ENCODE measurements at places on chromosomes 1 and 21.

DNA sequence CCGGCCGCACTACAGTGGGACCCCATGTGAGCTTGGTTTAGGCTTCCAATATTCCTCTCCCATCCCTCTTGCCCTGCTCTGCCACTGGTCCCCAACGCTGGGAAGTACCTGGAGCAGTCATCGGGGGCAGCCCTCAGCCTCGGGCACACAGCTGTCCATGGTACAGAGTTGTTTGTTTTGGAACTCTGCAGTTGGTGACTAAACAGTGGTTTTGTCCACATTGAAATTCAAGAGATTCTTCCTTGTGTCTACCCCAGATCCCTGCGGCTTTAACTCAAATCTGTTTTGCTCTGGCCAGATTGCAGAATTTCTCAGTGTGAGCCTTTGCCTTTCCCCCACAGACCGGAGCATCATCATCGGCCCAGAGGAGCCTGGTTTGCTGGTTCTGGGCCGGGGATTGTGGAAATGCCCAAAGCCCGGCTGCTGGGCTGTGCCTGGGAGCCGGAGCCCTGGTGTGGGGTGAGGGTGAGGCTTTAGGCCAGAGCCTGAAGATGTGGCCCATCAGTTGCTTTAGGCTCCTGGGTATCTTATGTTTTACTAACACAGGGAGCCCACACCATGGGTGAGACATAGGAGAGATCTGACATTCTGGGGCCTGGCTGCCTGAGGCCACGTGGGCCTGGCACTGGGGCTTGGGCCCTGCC lies 93.2 kb downstream of the ARHGEF10L start:
- DNase-seq: no peak

DNA sequence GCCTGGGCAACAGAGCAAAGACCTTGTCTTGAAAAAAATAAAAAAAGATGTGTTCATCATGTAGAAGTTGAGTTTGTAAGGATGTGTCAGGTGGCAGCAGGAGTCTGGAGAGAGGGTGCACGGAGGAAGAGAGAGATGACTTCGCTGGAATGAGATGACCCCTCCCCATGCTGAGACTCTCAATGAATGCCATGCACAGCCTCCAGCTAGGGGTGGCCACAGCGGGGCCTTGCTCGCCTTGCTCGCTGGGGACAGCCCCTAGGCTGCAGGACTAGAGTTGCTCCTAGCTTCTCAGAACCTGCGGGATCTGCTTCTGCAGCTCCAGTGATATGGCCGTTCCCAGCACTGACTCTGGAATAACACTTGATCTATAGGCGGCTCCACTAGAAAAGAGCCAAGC lies 6.6 kb upstream of the C2CD2 start:
- no peak for DNase-seq

DNA sequence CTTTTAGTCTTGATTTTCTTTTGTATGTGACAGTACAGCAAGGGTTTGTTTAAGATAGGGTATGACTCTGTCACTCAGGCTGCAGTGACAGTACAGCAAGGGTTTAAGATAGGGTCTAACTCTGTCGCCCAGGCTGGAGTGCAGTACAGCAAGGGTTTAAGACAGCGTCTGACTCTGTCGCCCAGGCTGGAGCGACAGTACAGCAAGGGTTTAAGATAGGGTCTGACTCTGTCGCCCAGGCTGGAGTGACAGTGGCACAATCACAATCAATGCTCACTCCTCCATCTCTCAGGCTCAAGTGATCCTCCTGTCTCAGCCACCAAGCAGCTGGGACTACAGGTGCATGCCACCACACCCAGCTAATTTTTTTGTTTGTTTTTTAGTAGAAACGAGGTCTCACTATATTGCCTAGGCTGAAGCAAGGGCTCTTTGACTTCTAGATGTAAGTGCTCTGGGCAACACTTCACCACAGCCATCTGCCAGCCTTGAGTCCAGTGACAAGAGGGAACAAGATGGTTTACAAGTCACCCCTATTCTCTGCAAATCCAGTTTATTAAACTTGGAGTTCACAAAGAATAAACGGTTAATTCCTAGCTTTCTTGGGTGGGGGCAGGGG lies 965 bp upstream of the SH2D5 start:
- DNase-seq: no peak

GRCh38 chr1:202416641-202417040 lies 68.1 kb downstream of the PPP1R12B start:
- DNase-seq: no peak

DNA sequence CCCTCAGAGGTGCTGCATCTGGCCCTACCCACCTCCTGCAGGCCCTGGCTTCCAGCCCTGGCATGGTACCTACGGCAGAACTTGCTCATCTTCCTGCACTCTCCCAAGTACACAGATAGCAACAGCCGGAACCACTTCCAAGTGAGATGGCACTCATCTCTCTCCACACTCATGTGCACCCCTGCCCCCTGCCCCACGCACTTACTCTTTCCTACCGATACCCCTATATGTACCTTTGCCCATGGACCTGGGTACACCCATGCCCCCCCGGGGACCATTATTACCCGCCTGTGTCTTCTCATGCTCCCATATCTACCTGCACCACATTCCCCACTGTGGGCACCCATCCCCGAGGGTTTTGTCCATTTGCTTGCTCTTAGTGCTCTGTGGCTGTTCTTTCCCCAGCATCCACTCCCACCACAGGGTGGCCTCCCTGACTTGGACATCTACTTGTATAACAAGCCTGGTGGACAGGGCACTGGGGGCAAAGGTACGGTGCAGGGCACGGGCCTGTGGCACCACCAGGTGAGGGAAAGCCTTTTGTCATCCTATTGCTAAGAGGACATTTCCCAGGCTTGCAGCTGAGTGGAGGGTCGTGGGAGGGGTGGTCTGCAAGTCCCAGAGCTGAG lies 14.7 kb downstream of the HYI start:
- DNase-seq: no peak

DNA sequence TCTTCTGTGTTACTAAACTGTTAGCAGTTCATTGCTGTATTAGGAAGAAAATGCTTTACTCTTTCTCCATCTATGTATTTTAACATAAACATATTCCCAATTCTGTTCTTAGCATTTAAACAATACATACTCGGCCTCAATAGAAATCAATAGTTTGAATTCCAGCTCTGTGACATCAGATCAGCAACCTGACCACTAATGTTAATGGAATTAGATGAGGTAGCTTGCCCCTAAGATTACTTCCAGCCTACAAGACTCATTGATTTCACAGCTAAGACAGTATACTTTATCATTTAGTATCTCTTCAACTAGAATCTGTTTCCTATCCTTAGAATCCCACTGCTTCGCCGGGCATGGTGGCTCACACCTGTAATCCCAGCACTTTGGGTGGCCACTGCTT lies 38.9 kb downstream of the EPRS1 start:
- DNase-seq: no peak

DNA sequence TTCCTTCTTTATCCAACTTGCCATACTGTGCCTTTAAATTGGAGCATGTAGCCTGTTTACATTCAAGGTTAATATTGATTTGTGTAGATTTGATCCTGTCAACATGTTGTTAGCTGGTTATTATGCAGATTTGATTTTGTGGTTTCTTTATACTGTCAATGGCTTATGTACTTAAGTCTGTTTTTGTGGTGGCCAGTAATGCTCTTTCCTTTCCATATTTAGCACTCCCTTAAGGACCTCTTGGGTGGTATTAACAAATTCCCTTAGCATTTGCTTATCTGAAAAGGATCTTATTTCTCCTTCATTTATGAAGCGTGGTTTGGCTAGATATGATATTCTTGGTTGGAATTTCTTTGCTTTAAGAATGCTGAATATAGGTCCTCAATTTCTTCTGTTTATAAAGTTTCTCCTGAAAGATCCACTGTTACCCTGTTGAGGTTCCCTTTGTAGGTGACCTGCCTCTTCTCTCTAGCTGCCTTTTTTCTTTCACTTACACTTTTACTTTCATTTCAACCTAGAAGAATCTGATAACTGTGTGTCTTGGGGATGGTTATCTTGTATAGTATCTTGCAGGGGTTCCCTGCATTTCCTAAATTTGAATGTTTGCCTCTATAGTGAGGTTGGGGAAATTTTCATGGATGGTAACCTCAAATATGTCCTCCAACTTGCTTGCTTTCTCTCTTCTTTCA lies 86.9 kb upstream of the NEGR1 start:
- DNase-seq: no peak

GRCh38 chr1:200738949-200739651 lies 407 bp downstream of the CAMSAP2 start:
- DNase-seq: peak; percentile 0

- DNase-seq: no peak
Measured at GRCh38 chr1:27368869-27369582, 2.3 kb upstream of the MAP3K6 start.

GRCh38 chr1:42033629-42034028 lies 114.9 kb upstream of the HIVEP3 start:
- no peak for DNase-seq

DNA sequence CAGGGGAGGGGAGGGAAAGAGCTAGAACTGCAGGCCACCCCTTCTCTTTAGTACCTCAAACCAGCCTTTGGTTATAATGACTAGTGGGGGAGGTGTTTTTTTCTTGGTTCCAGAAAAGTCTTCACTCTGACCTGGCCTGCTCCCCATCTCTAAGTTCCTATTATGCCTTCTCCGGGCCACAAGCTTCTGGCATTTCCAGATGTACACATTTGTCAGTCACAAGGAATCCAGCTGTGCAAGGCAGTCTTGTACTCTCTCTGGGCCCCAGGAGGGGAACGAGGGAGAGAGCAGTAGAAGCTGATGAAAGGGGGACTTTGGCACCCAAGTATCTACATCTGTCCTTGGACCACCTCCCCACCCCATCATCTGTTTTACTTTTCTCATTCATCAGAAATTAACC lies 2.7 kb upstream of the FALEC start:
- no peak for DNase-seq

- no peak for DNase-seq
Measured at GRCh38 chr1:86183810-86184209, 27.2 kb upstream of the COL24A1 start.

DNA sequence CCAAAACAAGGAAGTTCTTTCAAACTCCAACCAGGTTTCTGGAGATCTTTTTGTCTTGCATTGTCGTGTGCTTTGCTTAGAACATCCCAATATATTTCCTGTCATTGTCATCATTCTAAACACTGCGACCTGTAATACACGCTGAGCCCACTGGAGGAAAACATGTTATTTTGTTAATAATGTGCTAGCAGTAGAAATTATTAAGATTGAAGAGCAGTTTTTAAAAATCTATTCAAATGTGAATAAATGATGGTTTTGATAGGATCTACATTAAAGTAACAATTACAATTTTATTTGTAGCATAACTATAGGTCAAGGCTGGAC lies 268.5 kb downstream of the PTPRC start:
- DNase-seq: no peak

GRCh38 chr1:180609643-180610555 lies 21.9 kb upstream of the XPR1 start:
- DNase-seq: no peak

- no peak for DNase-seq
Measured at GRCh38 chr21:46503922-46504550, 45.3 kb downstream of the DIP2A start.

DNA sequence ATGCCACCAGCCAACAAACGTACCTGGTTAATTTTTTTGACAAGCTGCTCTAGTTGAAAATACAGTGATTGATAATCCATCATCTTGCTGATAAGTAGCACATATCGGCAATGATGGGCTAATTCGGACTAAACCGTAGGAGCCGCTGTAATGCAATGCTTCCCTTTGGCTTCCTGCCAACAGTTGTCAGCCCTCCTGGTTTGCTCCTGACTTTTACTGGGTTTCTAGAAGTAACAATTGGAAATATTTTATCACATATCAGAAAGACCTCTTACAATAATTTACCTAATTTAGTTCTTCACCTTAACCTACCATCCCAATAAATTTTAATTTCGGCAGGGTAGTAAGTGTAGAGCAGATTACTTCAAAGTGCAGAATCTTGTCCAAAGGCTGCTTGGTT lies 148.5 kb downstream of the DHRS3 start:
- DNase-seq: no peak

DNA sequence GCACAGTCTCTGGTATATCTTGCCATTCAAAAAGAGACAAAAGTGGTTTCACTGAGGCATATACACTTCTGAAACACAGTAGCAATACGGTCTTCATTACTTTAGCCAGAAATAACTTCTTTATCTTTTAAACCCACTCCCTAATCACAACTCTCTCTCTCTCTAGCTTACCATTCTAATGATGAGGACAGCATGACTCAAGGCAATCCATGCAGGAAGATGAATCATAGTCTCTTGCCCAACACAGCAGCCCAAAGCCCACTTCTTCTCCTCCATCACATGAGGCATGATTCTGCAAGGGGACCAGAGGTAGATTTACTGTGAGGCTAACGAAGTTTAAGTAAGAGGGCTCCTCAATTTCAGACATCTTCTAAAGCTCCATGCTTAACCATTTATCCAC lies 285.0 kb upstream of the NR5A2 start:
- no peak for DNase-seq

DNA sequence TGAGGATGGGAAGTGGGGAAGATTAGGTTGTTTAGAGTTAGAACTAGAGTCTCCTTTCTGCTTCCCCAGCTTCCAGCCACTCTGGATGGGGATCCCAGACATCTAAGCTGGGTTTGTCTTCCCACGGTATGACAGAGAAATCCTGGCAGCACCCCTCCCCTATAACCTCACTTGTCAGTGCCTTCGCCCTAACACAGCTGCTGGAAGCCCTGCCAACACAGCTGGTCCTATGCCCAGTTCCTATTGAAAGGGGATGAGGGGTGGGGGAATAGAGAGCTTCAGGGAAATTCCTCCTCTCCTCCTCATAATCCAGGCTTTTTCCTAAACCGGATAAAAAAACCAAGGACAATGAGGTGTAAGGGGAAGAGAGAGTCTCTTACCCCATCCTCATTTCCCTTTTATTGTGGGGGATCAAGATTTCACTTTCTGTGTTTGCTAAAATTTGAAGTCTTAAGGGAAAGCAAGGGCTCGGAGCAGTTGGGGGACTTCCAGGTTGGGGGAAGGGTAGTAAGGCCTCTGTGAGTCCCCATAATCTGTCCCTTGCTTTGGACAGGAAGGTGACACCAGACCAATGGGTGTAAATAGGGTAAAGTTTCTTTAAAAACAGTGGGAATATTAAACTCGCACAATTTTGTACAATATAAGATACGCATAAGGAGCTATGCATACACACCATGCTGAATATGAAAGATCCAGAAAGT lies 590 bp downstream of the TMOD4 start:
- no peak for DNase-seq

DNA sequence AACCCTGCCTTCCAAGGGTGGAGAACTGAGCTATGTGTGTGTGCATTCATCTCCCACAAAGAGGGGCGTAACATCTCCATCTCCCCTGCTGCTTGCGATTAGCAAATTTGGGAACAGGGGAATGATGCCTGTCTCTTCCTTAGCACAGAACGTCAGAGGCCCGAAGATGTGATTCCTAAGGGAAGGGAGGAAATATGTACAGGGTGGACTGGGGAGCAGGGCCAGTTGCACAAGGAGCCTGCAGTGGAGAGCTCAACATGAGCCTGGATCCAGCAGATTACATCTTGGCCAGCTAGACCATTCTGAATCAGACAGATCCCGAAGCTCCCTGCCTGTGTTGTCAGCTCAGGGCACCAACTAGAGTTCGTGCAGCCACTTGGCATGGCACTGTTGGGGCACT lies 118.1 kb downstream of the NGF start:
- no peak for DNase-seq

- DNase-seq: no peak
Measured at GRCh38 chr1:84873366-84873765, 19.6 kb downstream of the LPAR3 start.

GRCh38 chr1:236247286-236247685 lies 34.5 kb downstream of the ERO1B start:
- DNase-seq: no peak

- no peak for DNase-seq
Measured at GRCh38 chr21:29091033-29091432, 17.6 kb upstream of the CCT8 start.

- DNase-seq: peak; percentile 80
Measured at GRCh38 chr1:231528172-231529029, at the start of gene TSNAX. Gene TSNAX (plus strand): TSS chr1:231528669. CDS start chr1:231528811, 142 bp downstream.

Measured in activated gamma-delta T cell treated with anti-CD3 and anti-CD28 coated beads, Interleukin-2, amount 50 U/mL, for 16 hours (primary cell).